ENCODE measurements at places on chromosomes 7 and 10.

- no peak for DNase-seq
Observed at GRCh38 chr10:117653170-117653515, 110.6 kb downstream of the EMX2 start.

GRCh38 chr7:143492043-143492471 lies 14.4 kb downstream of the TAS2R41 start:
- DNase-seq: no peak

GRCh38 chr7:27122077-27122910 lies 8.3 kb downstream of the HOXA4 start:
- no peak for DNase-seq

GRCh38 chr7:78702770-78703169 lies 750.7 kb downstream of the MAGI2 start:
- no peak for DNase-seq

GRCh38 chr7:137986252-137987017 lies 15.5 kb downstream of the CREB3L2 start:
- no peak for DNase-seq

GRCh38 chr7:44921607-44922350 lies 36.4 kb upstream of the PURB start:
- DNase-seq: peak; percentile 88

Measured in CD4-positive, alpha-beta T cell treated with Interleukin-6 at 100 ng/mL for 8 hours (primary cell).